ENCODE measurements at places on chromosomes 5 and 9. TPM values are rescaled to one million over a fixed set of nuclear protein-coding genes. Genes with fewer than 3 reads are reported as not detected.

SLIT3 gene
- total RNA-seq, result 7.4 TPM

LHX3 gene
- not detected for total RNA-seq

OR1J2 gene
- total RNA-seq, result not detected

SLC6A19 gene
- total RNA-seq, result not detected

ANKRD34B gene
- 0.05 TPM for total RNA-seq

AHRR gene
- total RNA-seq, result 32.1 TPM

COQ4 gene
- total RNA-seq, result 56.0 TPM

MARCHF11 gene
- total RNA-seq, result not detected

RELL2 gene
- 8.5 TPM for total RNA-seq

MYMK gene
- total RNA-seq, result not detected

TCF7 gene
- total RNA-seq, result 1.3 TPM

SLC1A3 gene
- total RNA-seq, result not detected

STKLD1 gene
- 0.06 TPM for total RNA-seq

NR2F1-AS1 gene
- total RNA-seq, result 23.0 TPM

PITX1 gene
- total RNA-seq, result not detected

GALNT12 gene
- 0.99 TPM for total RNA-seq

CAVIN4 gene
- 3.3 TPM for total RNA-seq

CCL27 gene
- total RNA-seq, result not detected

LHX2 gene
- total RNA-seq, result not detected

MLANA gene
- not detected for total RNA-seq

FOXD4L5 gene
- total RNA-seq, result not detected

NOL8 gene
- 28.4 TPM for total RNA-seq

SPATA31A1 gene
- not detected for total RNA-seq

CTXN3 gene
- total RNA-seq, result not detected

Measured in glomerular endothelial cell (primary cell).